ENCODE measurements at places on chromosomes 5 and 9.
A peak's percentile ranks its signal among the peaks of the same experiment; 100 is the strongest.

DNA sequence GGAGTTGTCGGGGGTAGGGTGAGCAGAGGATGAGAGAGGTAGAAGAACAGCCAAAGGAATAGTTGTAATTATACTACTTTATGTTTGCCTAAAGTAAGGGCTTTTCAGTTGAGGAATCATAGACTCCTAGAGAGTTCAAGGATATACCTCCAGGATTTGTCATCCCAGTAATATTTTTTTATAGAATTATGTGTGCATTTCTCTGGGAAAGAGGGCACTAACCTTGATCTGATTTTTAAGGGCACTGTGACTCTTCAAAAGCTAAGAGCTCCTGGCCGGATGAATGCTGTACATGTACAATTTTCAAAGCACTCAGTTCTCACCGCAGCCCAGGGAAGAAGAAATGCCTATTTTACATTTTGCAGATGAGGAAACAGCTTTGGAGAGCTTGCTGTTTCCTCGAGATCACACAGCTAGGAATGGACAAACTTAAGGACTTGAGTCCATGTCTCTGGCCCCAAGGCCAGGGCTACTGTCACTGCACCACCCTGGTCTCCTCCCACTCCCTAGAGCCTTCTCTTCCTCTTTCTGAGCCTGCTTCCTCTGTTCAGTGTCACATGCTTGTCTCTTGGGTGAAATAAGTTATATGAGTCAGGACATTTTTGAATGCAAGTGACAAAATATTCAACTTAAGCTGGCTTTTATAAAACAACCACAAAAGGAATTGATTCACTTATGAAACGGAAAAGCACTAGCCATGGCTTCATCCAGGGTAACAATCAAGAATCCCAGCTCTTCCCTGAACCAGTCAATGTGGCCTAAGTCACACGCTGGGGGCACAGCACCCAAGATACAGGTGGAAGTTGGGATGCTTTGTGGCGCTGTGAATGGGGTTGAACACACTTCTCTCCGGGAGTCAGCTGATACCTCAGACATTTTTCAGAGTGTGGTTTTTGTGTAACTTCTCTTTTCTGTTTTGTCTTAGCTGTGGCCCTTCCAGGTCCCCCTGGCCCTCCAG, 45.7 kb upstream of the TGFBR1 start:
- DNase-seq = peak; percentile 54

DNA sequence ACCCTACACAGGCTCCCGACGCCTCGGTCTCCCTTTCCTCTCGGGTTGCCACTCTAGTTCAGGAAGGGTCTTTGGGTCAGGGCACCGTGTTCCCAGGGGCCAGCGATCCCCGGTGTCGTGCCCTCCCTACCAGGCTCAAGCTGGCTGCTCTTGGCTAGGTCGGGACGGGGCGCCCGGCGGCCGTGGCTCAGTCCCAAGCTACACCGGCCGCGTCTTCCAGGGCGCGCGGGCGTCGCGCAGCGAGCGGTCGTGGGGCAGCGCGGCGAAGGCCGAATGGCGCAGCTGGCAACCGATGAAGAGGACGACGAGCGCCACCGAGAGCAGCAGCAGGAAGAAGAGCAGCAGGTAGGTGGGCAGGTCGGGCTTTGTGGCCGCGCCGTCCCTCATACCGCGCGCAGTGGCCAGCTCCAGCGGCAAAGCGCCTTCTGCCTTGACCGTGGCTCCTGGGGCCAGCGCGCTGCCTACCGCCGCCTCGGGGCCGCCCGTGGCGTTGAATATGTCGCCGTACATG, 892 bp downstream of the SMIM32 start:
- DNase-seq = no peak

DNA sequence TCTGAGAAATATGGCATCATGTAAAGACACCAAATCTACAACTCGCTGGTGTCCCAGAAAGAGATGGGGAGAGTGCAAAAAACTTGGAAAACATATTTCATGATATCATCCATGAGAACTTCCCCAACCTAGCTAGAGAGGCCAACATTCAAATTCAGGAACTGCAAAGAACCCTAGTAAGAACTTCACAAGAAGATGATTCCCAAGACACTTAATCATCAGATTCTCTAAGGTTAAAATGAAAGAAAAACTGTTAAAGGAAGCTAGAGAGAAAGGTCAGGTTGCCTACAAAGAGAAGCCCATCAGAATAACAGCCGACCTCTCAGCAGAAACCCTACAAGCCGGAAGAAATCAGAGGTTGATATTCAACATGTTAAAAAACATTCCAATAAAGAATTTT, 95.5 kb upstream of the PRLR start:
- no peak for DNase-seq

DNA sequence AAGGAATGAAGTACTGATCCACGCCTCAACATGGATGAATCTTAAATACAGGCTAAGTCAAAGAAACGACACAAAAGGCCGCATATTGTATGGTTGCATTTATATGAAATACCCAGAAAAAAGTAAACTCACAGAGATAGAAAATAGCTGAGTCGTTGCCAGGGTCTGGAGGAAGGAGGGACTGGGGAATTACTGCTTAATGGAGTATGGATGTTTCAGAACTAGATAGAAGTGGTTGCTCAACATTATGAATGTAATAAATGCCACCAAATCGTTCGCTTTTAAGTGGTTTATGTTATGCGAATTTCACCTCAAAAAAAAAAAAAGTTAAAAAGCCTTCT, 784 bp upstream of the MSANTD3 start:
- no peak for DNase-seq

GRCh38 chr5:123460296-123460729, 37.1 kb upstream of the CEP120 start:
- no peak for DNase-seq

- peak; percentile 37 for DNase-seq
These were observed 12.4 kb upstream of the NFIB start for GRCh38 chr9:14326264-14326826.

- DNase-seq = no peak
These were observed 71.0 kb upstream of the GPBP1 start for GRCh38 chr5:57102905-57103255.

DNA sequence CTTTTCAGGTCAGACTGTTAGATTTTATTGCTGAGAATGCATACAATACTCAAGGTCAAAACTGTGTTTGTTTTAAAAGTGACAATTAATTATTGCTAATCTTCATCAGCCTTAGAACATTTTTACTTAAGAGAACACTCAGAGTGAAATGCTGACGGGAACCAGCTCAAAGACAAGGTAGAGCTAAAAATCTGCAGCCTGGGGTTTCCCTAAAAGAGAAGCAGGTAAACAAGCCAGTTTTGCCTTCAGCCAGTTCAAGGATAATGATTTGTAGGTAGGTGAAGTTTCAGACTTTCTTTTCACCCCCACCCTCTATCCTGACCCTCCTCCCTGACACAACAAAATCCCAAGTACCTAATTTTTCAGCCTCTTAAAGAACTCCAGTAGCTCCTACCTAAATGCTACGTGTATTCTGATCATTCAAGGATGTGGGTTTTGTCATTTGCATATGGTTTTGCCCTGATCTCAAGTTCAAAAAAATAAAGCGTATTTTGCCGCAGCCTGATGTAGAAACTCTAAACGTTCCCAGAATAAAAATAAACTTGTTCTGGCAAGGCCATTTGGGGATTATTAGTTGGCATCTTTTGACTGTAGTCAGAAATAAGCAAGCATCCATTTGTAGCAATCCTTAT, 407.2 kb downstream of the EFNA5 start:
- DNase-seq = no peak

- no peak for DNase-seq
These were observed 400.8 kb upstream of the PIK3R1 start for GRCh38 chr5:67814569-67815311.

DNA sequence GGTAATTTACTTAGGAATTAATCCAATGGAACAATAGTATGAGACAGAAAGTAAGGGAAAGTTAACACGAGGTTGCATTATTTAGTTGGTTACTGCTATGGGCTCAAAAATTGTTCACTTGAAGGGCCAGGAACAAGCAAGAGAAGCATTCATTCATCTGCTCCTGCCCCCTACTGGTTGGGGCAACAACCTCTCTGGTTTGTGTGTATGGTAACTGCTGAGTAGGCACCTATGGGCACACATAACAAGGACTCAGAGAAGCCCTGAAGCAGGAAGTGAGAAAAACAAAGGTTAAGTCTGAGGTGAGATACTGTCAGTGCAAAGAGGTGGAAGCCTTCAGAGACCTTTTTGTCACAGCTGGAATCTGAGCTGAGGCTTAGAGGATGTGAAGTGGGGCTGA, 34.4 kb upstream of the RANBP6 start:
- peak; percentile 22 for DNase-seq

Measured in EH (cell line).